Gastroesophageal sphincter (tissue), 4 donors: ENCODE measurements at places on chromosomes 1 and 21.

DNA sequence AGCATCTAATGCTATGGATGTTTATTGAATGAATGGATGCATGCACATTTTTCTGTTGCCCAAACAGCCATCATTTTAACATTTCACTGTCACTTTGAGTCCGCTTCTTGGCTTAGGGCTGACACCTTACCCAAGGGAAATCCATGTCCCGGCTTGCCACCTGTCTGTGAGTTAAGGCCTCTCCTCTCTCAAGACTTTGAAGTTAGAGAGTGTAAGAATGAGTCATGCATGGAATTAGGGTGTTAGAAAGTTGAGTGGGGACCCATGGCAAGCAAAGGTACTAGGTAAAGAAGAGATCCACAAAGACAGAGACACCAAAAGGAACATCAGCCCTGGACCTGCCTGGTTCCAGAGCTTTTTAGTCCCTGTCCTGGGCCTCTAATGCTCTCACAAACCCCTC, 35.1 kb downstream of the ATP1A1 start:
- ATAC-seq: no peak

- ATAC-seq: no peak
These were observed 73.5 kb upstream of the PDC start for GRCh38 chr1:186534401-186534800.

DNA sequence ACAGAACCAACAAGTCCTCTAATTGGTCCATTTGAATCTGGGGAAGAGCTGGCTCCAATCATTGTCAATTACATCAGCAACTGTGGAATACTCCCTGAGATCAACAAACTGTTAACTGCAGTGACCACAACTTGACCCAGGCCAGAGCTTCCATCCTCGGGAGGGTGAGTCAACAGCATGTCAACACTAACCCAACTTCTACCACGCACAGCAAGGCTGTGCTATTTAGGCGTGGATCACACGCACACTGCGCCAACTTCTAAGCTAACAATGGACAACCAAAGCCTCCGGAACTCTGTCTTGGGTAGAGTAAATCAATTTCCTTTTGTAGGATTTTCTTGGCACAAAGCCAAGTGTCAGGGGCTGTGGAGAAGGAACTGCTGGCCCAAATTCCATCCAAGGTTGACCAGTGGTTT, 30.4 kb downstream of the APP start:
- ATAC-seq: peak; percentile 85

- no peak for ATAC-seq
These were observed 207.2 kb downstream of the ATG4C start for GRCh38 chr1:62991152-62991551.

GRCh38 chr1:78322928-78323680, 167.7 kb upstream of the PTGFR start:
- ATAC-seq: no peak

DNA sequence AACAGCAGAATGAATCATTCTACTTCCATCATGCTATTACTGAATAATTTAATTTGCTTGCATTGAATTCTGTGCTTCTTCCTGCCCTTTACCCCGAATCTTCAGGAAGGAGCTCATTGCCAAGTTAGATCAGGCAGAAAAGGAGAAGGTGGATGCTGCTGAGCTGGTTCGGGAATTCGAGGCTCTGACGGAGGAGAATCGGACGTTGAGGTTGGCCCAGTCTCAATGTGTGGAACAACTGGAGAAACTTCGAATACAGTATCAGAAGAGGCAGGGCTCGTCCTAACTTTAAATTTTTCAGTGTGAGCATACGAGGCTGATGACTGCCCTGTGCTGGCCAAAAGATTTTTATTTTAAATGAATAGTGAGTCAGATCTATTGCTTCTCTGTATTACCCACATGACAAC, 44.2 kb downstream of the MAP3K7CL start:
- ATAC-seq: no peak

DNA sequence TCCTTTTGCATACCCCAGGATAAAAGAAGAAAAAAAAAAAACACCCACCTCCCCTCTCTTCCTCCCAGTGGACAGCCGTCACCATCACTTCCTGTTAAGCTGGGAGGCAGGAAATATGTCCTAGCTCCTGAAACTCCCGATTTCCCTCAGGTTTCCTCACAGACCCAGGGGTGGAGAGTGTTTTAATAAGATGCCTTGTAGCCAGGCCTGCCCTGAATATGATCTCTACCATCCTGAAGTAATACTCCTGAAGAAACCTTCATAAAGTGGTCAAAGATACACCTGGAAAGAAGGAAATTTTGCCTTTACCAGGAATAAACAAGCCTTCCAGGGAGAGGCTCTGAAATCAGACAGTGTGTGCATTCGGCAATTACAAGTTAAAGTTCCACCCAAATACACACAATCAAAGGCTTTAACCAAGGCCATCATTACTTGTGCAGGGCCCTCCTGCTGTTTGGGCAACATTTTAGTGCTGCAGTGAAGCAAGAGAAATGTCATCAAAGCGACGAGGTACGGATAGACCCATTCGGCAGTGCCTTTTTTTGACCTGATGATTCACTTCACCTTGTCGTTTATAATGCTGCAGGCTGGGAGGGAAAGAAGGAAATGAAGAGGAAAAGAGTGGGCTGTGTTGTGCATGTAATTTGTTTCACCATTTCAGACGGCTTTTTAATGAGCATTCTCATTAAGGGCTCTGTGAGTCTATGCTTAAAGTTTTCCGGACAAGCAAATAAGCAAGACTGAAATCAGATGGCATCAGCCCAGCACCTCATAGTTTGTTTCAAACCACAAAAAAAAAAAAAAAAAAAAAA, 41.0 kb upstream of the RASAL2 start:
- no peak for ATAC-seq

DNA sequence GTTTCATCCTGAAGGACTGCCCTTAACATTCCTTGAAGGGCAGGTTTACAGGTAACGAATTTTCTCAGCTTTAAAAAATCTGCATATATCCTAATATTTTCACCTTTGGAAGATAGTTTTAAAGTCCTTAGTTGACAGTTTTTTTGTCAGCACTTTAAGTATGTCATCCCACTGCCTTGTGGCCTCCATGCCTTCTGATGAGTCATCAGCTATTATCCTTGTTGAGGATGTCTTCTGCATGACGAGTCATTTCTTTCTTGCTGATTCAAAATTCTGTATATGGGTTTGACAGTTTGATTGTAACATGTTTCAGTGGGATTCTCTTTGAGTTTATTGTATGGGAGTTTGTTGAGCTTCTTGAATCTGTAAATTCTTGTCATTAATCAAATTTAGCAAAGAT, 500.6 kb downstream of the DISC1 start:
- ATAC-seq: no peak
